H1 (cell line): ENCODE measurements at places on chromosomes 11 and 22. TPM values are rescaled to one million over a fixed set of nuclear protein-coding genes. Genes with fewer than 3 reads are reported as not detected.

The PRODH gene
- total RNA-seq = 27.5 and 27.6 TPM in 2 replicates

GRCh38 chr11:55172734-55173415 is 89.1 kb upstream of the TRIM48 start:
- no peak for DNase-seq

DNA sequence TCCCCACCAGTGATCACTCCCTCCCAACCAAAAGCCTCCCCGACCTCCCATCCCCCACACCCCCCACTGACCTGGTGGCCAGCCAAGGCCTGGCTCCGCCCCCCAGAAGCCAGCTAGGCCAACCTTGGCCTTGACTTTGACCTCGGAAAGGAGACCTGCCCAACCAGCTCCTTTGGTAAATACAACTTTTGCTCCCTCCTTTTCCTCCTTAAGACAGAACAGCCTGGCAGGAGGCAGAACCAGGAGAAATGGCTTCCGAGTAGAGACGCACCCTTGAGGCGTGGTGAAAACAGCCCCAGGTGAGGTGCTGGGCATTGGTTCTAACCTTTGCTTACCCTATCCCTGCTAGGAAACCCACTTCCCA is 27.0 kb downstream of the PLEKHA7 start:
- DNase-seq = peak; percentile 70

The SF3B2 gene
- total RNA-seq = 231 and 237 TPM in 2 replicates

GRCh38 chr11:47340010-47340409 is 12.5 kb downstream of the MYBPC3 start:
- DNase-seq = no peak

DNA sequence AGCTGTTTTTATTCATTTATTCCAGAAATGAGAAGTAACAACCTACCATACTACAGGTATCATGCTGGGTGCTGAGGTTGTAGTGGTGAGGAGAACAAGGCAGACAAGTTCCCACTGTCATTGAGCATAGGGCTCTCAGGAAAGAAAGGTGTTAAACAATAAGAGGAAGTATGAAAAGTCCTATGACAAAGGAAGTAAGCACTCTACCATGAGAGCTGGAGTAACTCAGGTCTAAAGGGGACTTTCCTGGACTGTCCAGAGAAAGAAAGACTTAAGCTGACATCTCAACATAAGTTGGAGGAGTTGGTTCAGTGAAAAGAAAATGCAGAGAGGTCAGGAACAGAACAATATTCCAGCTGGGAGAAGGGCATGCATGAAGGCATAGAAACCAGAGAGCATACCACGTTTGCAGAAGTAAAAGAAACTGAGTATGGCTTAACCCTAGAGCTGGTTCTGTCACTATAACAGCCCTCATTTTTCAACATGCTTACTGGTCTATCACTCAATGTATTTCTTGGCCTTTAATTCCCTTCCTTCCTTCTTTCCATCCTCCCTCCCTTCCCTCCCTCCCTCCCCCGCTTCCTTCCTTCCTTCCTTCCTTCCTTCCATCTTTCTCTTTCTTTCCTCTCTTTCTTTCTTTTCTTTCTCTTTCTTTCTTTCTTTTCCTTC is 137.8 kb upstream of the BDNF start:
- no peak for DNase-seq

DNA sequence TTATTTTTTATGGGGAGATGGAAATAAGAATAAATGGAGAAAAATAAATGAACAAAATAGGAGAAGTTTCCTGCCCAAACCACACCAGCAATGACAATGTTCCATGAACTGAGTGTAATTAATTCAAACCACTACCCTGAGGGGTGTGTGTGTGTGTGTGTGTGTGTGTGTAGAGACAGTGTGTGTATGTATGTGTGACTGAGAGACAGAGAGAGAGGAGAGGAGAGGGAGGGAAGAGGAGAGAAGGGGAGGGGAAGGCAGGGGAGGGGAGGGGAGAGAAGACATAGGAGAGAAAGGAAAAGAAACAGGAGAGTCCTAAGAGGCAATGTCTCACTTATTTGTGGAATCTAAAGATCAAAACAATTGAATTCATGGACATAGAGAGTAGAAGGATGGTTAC is 65.0 kb upstream of the POU2AF1 start:
- no peak for DNase-seq

GRCh38 chr11:124114942-124115781 is at the start of gene VWA5A:
Gene VWA5A, plus strand, starts transcription at chr11:124115450. Its CDS starts 2,062 bp downstream, at chr11:124117512.
- peak; percentile 70 for DNase-seq

The SNAP29 gene
- total RNA-seq = 11.2 and 15.0 TPM in 2 replicates

The APOL4 gene
- total RNA-seq = not detected in 2 replicates

DNA sequence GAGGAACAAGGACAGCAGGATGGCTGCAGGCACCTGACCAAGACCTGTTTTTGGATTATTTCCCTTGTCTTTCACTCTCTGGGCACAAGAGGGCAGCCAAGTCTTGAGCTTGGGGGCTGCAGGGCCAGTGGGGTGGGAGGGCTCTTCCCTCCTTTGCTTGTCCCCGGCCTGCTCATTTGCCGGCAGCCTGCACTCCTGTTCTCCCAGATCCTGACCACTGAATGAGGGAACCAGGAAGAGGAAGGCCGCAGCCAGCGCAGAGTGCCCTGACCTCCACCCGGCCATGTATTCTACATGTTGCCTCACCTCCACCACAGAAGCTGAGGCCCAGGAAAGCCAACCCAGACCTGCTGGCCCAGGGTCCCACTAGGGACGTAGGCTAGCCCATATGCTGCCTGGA is 15.5 kb upstream of the NNMT start:
- peak; percentile 87 for DNase-seq

- DNase-seq = no peak
These were observed 14.9 kb downstream of the VSIG10L2 start for GRCh38 chr11:125960771-125961170.

GRCh38 chr11:77851503-77851902 is 30.6 kb downstream of the AAMDC start:
- DNase-seq = no peak

DNA sequence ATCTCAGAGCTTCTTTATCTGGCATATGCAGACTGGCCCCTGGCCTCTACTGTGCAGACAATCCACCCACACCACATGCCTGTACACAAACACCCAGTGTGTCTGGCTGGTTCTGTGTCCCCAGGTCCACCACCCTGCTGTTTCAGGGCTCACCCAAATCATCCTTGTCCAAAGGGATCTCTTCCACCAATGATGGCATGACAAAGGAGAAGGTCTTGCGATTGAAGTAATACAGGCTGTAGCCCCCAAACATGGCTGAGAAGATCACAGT is 1.7 kb downstream of the SLC37A4 start:
- DNase-seq = no peak

DNA sequence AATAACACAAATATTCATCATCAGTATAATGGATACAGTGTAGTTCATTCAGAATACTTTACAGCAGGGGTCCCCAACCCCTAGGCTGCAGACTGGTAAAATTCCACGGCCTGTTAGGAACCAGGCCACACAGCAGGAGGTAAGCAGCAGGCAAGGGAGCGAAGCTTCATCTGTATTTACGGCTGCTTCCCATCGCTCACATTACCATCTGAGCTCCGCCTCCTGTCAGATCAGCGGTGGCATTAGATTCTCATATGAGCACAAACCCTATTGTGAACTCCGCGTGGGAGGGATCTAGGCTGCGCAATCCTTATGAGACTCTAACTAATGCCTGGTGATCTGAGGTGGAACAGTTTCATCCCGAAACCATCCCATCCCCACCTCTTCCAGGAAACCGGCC is 125.1 kb downstream of the SERGEF start:
- no peak for DNase-seq

- no peak for DNase-seq
These were observed 591.2 kb downstream of the INSC start for GRCh38 chr11:15705891-15706290.
